BJ (cell line): ENCODE measurements at places on chromosomes 6 and 20. TPM values are rescaled to one million over a fixed set of nuclear protein-coding genes. Genes with fewer than 3 reads are reported as not detected.

The GNMT gene
- 0.10 and 0.39 TPM in 2 replicates for polyA plus RNA-seq

The PHF20 gene
- polyA plus RNA-seq = 23.5 and 24.9 TPM in 2 replicates

The BPIFB4 gene
- not detected in 2 replicates for polyA plus RNA-seq

The ARMH2 gene
- polyA plus RNA-seq = not detected in 2 replicates

The SAPCD1 gene
- polyA plus RNA-seq = 1.2 and 1.9 TPM in 2 replicates

- DNase-seq = no peak
Measured at GRCh38 chr6:113530769-113531168, 326.4 kb upstream of the MARCKS start.

DNA sequence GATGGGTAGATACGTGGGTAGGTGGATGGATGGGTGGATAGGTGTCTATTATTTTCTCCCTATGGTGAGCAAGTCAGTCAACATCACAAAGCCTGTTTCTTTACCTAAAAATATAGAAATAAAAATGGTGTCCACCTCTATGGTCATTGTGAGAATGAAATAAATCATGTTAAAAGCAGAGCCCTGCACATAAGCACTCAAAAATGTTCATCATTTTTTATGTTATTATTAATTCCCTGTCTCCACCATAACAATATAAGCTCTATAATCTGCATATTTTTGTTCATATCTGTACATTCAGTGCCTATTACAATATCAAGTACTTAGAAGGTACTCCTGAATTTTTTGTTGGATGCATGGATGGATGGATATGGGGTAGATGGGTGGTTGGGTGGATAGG lies 177.6 kb downstream of the ZMYND8 start:
- no peak for DNase-seq

- DNase-seq = no peak
Measured at GRCh38 chr20:48942730-48943129, 21.2 kb downstream of the ARFGEF2 start.

DNA sequence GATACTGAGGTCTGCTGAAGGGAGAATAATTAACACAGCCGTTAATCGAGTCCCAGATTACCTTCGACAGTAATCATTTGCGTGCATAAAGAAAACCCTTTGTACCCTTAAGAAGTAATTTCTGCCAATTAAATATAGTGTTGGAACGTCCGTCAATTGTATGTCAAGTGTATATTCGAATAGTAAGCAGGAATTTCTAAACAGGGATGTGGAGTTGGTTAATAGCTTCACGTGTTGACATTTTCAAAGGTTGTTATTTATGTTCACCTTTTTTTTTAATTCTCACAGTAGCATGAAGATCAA lies 798 bp upstream of the SNAP91 start:
- no peak for DNase-seq

- DNase-seq = no peak
Measured at GRCh38 chr20:58651559-58651945, 469 bp downstream of the STX16 start.

DNA sequence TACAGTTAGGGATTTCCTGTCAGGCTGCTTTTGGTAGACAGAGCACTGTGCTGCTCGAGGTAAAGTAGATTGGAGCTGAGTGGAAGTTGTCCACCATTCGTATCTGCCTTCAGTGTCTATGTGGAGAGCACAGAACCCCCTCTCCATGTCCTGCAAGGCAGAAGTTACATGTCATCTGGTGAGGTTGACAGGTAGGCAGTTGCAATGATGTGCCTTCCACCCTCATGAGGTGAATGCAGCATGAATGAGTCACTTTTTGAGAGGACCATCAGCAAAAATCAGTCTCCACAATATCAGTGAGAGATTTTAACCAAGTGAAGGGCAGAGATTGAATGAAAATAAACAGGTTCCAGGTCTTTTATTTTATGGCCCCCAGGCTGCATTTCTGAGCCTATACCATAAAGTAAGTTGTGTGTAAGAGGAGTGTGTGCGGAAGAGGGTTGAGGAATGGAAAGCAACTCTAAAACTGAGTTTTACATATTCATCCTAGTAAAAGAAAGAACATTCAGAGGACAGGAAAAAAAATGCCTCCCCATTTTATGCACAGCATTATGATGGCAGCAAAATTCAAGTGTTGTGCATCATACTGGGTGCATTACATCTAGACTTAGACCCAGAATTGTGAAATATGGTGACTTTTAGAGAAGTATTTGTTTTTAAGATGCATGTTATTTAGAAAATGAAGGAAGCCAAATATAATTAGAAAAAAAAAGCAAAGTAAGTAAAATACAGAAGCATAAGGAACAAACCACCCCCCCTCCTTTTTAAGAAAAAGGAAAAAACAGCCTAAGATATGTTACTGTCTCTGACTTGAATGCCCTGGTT lies 15.8 kb downstream of the TRAPPC3L start:
- DNase-seq = no peak

DNA sequence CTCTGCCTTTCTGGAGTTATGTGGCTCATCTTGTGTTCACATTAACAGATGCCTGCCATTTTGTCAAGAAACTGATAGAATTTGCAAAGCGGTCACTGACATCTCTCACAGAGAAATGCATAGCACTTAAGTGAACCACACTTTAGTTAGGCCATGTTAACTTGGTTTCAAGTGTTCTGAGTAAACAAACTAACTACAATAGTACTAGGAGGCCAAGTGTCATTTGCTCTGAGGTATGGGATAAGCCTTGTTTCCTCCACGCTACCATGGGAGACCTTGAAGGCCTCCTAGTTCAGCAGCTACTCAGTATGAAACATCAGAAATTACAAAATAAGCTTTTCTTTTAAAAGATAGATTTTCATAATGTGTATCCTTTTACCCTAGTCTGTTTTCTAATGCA lies 143.5 kb upstream of the MARCKS start:
- no peak for DNase-seq

DNA sequence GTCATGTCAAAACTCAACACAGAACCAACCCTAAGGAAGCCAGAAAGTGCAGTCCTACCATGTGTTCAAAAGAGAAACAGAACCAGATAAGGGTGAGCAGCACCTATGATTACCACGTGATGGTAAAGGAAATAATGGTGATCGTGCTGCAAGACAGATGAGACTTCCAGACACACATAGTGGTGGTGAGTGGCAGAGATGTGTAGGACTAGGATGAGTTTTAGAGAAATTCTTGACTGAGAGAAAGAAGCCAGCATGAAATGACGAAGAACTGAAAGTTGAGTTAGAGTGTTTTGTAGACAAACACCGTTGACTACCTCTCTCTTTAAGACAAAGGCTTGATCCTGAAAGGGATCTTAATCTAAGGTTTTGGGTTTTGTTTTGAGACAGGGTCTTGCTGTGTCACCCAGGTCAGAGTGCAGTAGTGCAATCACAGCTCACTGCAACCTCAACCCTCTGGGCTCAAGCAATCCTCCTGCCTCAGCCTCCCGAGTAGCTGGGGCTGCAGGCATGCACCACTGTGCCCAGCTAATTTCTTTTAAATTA lies 10.6 kb upstream of the BTBD9 start:
- no peak for DNase-seq

DNA sequence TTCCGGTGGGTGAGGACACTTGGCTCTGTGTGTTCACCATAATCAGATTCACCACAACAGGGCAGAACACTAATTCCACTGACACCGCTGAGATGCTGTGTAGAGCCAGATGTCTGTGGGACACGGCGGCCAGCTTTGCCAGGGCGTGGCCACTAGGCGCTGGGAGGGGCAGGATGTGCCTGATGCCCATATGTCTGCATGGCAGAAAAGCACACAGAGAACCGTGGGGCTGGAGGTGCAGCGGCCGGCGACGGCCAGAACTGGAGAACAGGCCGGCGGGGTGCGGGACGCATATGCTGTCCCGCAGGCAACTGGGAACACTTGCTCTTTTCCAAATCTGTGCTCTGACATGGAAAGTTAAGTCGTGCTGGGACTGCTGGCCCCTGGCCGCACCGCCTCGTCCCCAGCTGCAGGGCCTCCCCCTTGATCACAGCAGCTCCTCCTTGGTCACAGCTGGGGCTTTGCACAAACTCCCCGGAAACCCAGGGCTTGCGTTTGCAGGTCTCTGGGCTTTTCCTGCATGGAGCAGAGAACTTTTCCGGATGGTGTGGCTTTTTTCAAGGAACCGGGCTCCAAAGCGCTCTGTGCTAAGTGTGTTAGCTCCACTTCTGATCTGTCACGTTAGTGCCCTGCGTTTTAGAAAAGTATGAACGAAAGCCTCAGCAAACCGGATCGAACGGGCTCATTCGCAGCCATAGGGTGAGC lies 31.1 kb downstream of the NTSR1 start:
- DNase-seq = no peak

- DNase-seq = no peak
Measured at GRCh38 chr6:131023834-131024504, 39.1 kb downstream of the EPB41L2 start.

- DNase-seq = no peak
Measured at GRCh38 chr6:139680819-139681218, 306.4 kb upstream of the CITED2 start.
